ENCODE measurements at places on chromosomes 6 and 20. TPM values are rescaled to one million over a fixed set of nuclear protein-coding genes. Genes with fewer than 3 reads are reported as not detected.

- peak; percentile 41 for DNase-seq
Measured at GRCh38 chr6:146984251-146984924, 219.8 kb upstream of the STXBP5 start.

GRCh38 chr20:48777005-48777404 is 50.8 kb downstream of the PREX1 start:
- no peak for DNase-seq

GRCh38 chr6:30127238-30128093 is 8.5 kb upstream of the TRIM40 start:
- no peak for DNase-seq

DNA sequence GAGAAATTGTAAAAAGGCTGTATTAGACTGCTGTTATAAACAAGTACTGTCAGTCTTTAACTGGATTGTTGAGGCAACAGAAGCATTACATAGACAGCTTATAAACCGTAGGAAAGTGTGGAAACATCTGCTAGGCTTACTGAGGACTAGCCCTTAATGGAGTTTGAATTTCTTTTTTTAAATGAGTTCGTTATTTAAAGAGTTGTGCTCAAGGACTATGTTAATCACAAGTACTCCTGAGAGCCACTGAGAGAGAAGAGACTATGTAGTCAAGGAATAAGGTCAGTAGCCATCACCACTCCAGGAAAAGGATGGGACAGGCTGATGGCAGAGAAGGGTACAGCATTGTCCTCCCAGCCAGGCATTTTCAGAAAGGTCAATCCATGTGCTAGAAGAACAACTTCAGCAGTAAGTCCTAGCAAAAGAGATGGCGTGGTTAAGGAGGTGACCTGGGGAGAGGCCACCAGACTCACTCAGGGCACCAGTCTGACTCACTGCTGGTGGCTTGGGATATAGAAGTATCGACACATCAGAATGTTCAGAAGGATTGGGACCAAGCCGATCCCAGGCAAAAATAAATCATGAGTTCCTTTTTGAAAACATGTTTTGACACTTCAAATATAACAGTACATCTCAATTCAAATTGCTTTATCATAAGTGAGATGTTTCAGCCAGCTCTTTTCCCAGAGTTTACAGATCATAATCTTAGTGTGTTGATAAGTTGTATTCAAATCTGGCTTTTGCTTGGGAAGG is 6.4 kb downstream of the RPS12 start:
- no peak for DNase-seq

DNA sequence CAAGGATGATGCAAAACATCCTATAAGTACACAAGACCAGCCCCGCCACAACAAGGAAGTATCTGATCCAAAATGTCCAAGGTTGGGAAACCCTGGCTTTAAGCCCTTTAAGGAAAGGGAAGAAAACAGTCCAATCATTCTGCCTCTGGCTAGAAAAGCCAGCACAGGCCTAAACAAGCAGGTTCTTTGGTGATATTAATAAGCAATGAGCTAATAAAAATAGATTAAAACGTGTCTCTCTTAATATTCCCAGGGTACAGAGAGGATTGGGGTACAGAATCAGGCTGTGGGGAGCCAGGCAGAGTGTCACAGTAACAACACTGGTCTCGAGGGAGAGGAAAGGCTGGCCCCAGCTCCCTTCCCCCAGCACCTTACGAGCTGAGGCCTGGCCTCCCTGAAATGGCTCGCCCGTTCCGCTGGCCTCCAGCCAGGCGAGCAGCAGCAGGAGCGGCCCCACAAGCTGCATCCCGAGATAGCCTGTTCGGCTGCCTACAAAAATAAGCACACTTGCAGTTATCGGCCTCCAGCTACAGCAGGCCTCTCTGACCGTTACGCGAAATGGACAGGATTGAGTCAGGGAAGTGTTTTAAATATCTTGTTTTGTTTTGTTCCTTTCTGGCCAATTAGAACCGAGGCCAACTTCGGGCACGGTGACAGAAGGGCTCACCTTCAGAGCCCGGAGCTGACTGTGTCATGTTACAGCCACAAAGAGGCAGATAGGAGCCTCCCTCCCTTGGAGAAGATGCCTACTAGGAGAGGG is 4.0 kb upstream of the ZMYND8 start:
- peak; percentile 93 for DNase-seq

The WFDC10B gene
- total RNA-seq: not detected

The MMP24 gene
- total RNA-seq: 46.4 TPM

The NCOA7 gene
- total RNA-seq: 59.0 TPM

The CAGE1 gene
- not detected for total RNA-seq

The OARD1 gene
- total RNA-seq: 17.1 TPM
